ENCODE measurements at places on chromosomes 3 and 15.

- peak; percentile 34 for DNase-seq
Measured at GRCh38 chr3:156816091-156816793, 9.9 kb upstream of the LEKR1 start.

- no peak for DNase-seq
Measured at GRCh38 chr3:99686955-99687612, 48.7 kb downstream of the COL8A1 start.

DNA sequence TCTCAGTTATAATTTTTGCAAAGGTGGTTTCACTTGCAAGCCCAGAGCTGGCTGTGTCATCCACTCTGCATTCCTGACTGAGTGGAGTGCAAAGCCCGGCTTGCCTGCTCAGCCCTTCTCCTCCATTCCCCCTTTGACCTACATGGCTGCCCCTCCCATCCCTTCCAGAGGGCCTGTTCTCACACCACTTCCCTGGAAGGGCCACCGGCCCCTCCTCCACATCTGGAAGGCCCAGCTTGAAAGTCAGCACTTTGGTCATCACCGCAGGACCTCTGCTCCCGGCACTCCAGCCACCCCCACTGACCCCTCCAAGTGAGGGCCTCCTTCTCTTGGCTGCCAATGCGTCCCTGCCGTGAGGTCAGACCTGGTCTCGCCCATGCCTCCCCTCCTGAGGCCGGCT, 74.1 kb upstream of the RNF7 start:
- no peak for DNase-seq

DNA sequence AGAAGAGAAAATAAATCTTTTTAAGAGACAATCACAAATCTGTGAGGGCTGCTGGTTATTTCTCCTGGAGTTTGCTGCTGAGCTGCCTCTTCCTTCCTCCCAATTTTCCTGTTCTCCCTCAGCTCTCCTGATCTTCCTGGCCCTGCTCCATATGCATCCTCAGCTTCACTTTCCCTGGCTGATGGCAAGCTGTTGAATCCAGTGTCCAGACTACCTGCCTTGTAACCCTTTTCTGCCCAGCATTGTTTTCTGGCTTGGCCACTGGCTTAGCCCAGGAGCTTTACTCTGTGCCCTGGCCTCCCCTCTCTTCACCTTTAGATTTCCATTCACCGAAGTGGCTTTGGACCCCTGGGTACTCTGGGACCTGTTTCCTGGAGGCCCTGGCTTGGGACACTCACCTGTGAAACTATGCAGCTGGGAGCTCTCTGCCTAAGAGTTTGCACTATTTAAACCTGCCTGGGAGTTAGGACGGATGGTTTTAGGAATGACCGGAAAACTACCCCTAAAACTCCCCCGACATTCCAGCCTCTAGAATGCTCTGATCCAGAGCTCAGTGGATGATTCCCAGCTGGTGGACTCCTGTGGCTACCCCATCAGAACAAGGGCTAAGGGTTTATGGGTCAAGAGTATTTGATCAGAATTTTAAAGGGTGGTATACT, 90.0 kb downstream of the RBPMS2 start:
- DNase-seq: no peak

DNA sequence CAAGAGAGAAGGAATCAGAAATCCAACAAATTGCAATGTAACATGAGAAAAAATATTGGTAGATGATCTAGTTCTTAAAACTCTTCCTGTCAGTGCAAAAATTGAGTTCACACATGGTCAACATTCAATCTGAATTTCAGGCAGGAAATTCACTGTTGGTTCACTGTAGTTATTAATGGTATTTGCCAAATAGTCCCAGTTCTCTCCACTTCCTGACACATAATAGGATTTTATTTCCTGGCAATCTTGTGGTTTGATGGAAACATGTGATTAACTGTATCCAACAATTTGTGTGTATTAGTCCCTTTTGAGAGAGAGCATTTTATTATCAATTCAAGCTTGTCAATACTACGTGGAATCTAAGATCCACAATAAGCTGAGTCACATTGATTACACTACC, 1103.1 kb downstream of the ROBO2 start:
- DNase-seq: no peak

DNA sequence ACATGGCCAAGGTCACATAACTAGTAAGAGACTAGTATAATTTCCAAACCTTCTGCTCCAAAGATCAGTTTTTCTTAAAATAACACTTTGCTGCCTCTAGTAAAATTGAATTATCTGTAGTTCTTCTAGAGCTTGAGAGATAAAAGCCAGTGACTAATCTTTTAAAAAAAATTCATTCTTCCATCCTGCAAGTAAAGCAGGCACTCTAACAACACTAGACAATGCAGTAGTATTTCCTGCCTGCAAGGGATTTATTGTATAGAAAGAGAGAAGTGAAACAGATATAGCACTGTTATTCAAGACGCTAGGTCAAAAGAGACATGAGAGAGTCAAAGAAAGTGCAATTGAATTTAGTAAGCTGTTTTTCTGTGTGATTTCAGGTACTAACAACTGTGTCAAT, 159.5 kb upstream of the TBC1D5 start:
- DNase-seq: no peak

DNA sequence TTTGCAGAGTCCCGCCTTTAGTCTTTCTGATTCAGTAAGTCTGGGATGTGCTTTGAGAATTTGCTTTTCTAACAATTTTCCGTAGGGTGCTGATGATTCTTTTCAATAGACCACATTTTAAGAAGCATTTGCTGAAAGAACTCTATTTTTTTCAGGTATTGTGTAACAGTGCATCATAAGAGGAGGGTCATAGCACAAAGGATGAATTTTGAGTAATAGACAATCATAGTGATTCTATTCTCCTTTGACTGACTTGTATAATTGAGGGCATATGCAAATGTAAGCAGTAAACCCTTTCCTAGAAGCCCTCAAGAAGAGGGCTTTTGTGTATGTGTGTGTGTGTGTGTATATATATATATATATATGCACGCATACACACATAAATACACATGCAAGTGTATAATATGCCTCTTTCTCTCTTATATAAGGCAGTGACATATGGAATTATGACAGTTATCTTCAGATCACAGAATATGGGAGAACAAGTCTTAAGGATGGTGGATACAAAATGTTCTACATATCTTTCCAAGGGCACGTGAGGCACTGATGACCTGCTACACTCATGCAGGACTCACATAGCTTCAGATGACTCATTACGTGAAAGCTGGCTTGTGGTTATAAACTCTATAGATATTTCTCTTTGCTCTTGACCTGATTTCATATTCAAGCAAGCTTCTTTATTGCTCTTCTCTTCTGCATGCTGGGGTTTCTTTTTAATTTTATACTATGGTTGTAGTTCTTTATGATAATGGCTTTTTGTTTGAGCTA, 6.5 kb upstream of the PLSCR1 start:
- DNase-seq: no peak

DNA sequence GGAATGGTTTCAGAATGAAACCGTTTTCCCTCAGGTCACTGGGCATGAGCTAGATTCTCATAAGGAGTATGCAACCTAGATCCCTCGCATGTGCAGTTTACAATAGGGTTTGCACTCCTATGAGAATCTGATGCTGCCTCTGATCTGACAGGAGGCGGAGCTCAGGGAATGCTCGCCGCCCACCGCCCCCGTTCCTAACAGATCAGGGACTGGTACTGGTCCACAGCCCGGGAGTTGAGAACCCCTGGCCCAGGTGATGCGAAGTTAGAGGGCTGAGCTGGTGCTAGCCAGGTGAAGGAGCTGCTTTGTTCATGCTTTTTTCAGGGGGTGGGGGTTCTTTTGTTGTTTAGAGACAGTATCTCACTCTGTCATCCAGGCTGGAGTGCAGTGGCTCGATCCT, 15.5 kb upstream of the PLXNA1 start:
- no peak for DNase-seq

All from activated T-helper 1 cell treated with anti-CD3 and anti-CD28 coated beads, Interleukin-2, amount 50 U/mL, for 16 hours (primary cell).